ENCODE measurements at places on chromosomes 11 and 22.

- DNase-seq = no peak
These were observed 47.0 kb upstream of the GNAZ start for GRCh38 chr22:23023294-23023693.

DNA sequence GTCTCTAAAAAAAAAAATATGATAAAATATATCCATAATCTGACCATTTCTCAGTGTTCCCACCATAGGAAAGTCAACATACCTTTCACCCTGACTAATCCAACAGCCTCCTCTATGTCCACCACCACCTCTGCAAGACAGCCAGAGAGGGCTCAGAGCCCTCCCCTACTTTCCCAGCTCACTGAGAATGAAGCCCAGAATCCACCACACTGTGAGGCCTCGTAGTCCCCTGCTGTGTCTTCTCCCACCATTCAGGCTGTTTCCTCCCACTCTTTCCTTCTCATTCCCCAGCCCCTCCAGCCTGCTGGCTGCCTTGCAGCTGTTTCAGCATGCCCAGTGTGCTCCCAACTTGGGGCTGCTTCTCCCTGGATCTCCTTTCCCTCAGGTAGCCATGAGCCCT is 27.0 kb downstream of the SGSM3 start:
- DNase-seq = no peak

DNA sequence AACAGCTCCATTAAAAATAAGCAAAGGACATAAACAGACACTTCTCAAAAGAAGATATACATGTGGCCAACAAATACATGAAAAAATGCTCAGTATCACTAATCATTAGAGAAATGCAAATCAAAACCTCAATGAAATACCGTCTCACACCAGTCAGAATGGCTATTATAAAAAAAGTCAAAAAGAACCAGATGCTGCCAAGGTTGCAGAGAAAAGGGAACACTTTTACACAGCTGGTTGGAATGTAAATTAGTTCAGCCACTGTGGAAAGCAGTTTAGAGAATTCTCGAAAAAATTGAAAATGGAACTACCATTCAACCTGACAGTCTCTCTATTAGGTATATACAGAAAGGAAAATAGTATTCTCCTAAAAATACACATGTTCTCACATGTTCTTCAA is 102.4 kb upstream of the FIBIN start:
- DNase-seq = no peak

DNA sequence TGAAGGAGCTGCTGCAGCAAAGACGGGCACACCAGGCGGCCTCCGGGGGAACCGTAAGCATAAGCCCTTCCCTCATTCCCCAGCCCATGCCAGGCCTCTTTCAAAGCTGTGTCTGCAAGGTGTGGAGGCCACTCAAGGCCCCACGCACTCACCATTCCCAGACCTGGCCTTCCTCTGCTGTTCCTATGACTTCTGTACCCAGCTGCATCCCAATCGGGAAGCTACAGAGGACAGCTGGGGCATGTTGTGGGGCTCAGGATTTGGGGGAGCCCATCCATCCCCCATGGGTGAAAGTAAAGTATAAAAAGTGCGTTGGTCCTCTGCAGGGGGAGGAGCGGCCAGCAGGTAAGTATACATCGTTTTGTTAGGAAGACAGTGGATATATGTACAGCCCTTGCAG is 2.2 kb downstream of the POU2AF3 start:
- no peak for DNase-seq

DNA sequence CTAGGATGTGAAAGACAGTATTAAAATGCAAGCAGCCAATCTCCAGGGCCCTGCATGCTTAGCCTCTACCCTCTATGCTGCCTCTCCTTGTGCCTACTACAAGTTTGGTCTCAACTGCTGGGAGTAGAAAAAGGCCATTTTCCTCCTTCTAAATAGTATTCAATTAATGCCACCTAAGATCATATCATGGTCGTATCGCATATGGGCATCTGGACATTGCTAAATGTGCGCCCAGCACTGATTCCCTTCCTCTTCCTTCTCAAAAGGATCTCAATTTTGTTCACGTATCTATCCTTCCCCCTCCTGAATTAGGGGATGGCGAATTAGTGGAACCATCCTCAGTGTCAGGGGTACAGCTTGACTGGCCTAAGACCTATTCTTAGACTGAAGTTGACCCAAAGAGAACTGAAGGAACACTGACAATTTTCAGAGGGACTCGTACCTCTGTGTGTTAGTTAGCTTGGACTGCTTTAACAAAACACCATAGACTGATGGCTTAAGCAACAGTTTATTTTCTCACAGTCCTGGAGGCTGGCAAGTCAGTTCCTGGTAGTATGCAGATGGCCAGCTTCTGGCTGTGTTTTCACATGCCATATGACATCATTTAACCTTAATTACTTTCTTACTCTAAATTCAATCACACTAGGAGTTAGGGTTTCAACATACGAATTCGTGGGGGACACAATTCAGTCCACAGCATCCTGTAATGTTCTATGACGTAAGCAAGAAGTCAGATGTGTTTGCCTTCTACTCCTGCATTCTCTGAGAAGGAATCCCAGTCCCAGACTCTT is 8.5 kb upstream of the NUP50 start:
- no peak for DNase-seq

- DNase-seq = no peak
These were observed 14.5 kb upstream of the MRTFA start for GRCh38 chr22:40651057-40651456.

- peak; percentile 97 for DNase-seq
These were observed 13.0 kb upstream of the BCL9L start for GRCh38 chr11:118938491-118939403.

- peak; percentile 90 for DNase-seq
These were observed 226.7 kb upstream of the NARS2 start for GRCh38 chr11:78801161-78801884.

- peak; percentile 61 for DNase-seq
These were observed 158.8 kb downstream of the TTC17 start for GRCh38 chr11:43517518-43517917.

GRCh38 chr11:109641549-109641948 is 219.6 kb downstream of the C11orf87 start:
- peak; percentile 59 for DNase-seq

- no peak for DNase-seq
These were observed 74.7 kb upstream of the APOA1 start for GRCh38 chr11:116911976-116912734.

- DNase-seq = no peak
These were observed 49.5 kb upstream of the SMIM38 start for GRCh38 chr11:69106031-69106811.

GRCh38 chr11:1884303-1884700 is 7.4 kb downstream of the PRR33 start:
- DNase-seq = no peak

DNA sequence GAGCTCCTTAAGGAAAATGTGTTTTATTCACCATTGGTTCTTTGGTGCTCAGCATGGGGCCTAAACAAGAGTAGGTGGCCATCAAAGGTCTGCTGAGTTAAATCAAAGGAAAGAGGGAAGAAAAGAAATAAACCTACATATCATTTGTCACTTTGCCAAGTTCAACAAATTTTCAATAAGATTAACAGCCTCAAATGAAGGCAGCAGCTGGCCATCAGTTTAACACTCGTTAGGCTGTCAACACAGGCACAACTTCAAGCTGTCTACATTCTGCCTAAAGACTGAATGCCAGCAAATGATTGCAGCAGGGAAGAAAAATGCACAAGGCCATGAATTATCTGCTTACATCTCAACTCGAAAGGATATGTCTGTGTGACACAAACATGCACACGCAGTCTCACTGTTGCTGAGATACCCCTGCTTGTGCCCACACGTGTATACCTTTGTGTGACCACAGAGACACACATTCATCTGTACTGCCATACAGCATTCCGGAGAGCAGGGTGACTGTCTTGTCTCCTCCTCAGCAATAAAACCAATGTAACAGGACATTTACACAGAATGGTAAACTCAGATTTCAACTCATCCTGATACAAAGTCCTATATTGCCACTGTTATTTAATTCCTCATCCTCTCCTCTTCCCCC is 40.1 kb downstream of the TRIM66 start:
- no peak for DNase-seq

- peak; percentile 98 for DNase-seq
These were observed 33.8 kb upstream of the DKK3 start for GRCh38 chr11:12042215-12042676.

GRCh38 chr11:117684731-117685130 is 112.3 kb downstream of the DSCAML1 start:
- no peak for DNase-seq

DNA sequence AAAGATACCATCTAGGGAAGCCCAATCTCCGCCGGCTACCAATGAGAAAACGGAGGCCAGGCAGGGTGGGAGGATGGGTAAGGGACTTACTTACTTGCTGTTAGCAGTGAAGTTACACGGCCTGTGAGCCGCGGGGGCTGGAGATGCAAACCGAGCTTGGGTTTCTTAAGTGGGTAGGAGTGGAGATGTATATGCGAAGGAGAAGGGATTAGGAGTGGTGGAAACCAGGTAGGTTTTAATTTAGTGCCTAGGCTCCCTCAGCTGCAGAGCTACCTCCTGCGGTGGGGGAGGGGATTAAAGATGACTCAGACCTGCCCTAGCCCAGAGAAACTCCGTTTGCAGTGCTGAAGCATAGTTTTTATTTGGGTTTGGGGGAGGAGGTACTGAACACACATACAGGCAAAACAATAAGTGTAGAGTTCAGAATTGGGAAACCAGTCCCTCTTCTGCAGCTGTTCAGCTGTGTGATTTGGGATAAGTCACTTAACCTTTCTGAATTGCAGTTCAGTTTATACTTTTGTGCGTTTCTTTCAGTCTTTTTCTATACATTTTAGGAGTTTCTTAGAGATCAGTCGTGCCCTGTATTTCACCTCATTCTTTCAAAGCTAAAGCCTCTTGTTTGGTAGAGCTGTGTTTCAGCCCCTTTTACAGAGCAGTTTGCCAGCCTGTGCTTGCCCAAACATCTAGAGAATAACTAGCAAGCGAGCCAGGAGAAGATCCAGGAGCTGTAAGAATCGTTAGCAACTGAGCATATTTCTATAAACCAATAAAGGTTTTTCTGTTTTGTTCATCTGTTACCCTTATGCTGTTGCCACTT is 596 bp upstream of the TNRC6B start:
- DNase-seq = peak; percentile 72
